ENCODE measurements at places on chromosomes 2 and 18.
A peak's percentile ranks its signal among the peaks of the same experiment; 100 is the strongest.

DNA sequence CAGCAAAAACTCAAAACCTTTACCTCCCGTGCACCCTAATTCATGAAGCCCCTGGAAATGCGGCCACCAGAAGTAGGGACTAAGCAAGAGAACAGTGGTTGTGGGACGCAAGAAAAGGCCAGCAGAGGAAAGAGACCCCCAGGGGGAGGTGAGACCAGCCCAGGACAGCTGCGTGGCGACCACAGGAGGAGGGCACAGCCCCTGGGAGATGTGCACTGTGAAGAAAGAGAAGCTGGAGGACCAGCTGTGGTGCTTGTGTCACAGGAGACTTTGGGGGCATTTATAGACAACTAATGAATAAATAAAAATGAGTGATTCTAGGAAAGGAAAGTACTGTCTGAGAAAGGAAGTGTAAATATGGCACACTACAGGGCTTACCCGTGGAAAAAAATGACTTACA lies 263.8 kb downstream of the EIPR1 start:
- DNase-seq, result no peak

- DNase-seq, result no peak
Observed at GRCh38 chr2:78540255-78540654, 485.2 kb upstream of the REG3G start.

DNA sequence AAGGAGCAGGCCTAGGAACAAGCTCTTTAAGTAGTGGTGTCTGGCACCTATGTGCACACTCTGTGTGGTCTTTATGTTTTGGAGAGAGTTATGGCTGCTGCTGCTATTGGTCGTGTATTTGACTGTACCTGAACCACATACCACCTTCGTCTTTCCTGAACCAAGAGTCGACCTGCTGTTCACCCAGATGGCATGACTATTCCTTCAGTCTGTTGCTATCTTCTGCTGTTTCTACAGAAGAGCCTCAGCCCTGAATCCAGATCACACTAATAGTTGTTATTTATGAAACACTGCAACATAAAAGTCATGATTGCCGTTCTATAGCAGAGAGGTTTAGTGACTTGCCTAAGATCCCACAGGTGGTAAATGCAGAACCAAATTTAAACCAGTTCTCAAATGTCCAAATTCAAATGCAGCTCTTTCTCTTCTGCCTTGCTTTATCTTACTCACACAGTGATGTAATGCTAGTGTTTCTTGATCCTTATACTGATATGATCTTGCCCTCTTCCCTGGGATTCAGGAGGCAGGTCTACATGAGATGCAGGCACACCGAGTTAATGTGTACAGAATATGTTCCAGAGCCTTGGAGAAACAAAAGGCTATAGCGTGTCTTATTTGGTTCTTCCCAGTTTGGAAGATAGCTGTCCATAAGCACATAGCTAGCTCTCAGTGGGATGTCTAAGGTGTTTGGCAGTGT lies 122.1 kb upstream of the FOSL2 start:
- no peak for DNase-seq

GRCh38 chr2:112972423-112973086 lies 5.3 kb upstream of the IL36G start:
- no peak for DNase-seq

DNA sequence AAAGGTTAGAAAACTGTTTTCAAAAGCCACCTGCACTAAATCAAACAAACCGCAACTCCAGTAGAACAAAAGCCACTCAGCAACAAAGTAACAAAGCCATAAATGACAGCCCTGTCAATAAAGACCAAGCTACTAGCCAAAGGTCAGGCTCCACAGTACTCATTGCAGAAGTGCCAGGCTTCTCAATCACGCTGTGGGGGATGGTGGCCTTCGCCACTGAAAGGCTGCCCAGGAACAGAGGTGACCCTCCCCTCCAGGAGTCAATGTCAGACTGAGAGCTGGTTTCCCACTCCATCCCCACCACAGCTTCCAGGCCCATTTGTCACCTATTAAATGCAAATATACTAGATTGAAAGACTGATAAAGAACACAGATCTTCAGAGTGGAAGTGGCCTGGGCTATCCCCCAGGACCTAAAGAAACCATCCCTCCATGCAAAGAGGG lies 5.9 kb downstream of the ATP8B1 start:
- peak; percentile 77 for DNase-seq

DNA sequence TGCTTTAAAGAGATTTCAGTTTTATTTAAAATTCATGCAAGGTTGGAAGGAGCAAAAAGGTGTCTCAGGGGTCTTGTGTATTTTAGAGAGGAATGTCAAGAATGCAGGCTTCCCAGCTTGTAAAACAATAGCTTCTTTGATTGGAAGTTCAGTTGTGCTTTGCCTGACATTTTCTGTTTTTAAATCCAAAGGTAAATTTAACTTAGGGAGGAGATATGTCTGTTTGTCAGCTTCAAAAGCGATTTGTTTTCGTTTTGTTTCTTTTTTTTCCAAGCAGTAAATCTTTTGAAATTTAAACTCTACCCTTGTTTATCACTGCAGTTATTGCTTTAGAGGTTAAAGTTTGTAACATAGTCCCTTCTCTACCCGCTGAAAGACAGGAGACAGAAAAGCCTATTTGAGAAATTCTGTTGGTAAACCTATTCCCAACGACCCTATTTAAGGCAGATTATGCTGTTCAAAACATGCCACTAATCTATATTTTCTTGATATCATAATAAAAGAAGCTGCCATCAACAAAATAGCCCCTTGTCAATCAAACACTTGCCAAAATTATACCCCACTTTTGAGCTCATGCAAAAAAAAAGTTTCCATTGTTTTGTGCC lies 639.6 kb downstream of the IRS1 start:
- no peak for DNase-seq

DNA sequence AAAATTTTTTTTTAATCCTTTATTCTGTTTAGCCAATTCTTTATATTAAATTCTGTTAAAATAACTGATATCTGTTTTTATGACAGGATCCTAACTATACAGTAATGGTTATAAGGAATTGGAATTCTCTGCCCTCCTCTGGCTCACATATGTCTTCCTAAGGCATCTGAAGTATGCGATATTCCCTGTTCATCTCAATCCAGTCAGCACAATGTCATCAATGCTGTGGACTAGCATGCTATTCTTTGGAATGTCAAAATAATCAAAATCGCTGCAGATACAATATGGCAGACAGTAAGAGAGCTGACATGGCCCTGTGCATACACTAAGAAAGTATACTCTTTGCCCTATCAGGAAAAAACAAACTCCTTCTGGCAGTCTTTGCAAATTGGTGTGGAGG lies 107.6 kb downstream of the AP1S3 start:
- DNase-seq, result no peak

DNA sequence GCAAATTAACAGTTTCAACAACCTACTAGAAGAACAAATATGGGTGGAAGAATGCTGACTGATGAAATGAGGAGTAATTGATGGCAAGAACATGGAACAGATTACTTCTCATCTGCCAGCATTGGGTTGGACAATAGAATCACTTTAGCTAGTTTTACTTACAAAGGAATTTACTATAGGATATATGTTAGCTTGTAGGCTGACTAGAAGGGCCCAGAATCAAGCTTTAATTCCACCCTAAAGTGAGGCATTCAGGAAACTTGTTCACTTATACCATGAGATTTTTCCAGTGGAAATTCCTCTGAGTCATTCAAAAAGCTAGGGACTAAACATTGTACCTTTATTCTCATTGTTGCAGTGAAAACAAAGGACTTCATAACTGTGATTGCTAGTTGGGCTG lies 5.0 kb upstream of the ZSWIM2 start:
- DNase-seq, result no peak

DNA sequence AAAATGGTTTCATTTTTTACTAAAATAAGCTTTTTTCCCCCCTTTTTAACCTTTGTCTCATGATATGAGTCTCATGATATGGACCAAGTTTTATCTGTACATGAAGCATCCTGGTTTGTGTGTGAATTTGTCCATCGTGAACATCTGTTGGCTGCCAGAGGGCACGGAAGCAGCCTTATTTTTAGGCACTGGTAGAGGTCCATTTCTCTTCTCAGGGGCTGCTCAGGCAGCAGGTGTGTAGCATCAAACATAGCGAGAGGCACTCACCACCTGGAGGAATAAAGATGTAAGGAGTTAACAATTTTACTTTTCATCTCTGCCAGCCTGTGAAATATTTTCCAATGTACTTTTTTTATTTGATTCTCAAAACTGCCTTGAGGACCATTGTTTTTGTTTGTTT lies 134.5 kb downstream of the RHBDD1 start:
- DNase-seq, result no peak
